ENCODE measurements at places on chromosomes 3 and 15.

DNA sequence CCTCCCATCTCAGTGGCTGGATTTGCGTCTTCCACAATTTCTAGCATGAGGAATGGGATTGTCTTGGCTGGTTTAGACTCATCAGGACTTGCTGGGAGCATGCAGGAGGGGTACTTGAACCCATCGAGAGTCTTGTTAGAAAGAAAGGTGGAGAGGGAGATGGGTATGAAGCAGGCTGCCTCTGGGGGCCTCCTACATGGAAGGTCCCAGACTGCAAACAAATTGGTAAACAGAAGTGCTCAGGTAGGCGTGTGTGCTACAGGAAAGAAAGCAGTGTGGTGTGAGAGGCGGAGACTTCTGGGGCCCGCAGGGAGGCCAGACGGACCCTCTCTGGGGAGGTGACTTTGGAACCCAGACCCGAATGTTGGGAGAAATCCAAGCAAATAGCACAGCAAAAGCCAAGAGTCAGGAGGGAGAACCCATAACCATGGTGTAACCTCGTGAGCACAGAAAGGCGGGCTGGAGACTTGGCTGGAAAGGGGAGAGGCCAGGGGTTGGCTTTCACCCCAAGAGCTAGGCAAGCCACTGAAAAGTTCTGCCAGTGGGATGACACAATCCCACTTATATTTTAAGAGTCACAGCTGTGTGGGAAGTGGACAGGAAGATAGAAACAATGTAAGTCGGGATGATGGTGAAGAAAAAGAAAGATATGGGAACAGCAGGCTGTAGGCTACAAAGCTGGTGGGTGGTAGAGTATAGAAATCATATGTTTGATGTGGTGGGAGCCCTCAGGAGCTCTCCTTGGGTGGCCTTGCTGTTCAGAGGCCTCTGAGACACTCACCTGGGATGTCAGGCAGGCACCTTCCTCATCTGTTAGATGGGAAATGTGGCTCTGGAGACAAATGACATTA is 130.1 kb upstream of the PRR20G start:
- DNase-seq, result no peak

DNA sequence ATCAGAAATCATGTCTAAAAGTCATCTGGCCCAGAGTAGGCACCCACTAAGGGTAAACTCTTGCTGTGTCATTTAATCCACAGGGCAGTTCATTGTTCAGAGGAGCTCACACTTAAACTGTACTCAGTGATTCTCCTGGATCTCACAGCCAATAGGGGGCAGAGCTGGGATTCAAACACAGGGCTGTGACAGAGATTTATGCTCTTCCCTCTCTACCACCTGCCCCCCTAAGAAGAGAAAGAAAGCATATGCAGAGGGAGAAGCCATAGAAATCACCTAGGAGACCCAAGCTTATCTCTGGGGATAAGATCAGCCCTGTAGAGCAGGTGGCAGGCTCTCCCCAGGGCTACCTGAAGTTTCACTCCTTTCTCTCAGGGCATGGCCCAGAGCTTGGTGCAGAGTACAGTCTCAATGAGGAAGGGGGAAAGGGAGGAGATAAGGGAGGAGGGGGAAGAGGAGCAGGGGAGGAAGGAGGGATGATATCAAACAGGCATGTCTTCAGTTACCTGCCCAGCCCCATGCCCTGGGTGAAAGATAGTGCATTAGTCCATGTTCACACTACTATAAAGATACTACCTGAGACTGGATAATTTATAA is 51.8 kb upstream of the ADPGK start:
- DNase-seq, result no peak

- peak; percentile 48 for DNase-seq
Observed at GRCh38 chr3:8416965-8417364, 84.7 kb upstream of the LMCD1 start.

DNA sequence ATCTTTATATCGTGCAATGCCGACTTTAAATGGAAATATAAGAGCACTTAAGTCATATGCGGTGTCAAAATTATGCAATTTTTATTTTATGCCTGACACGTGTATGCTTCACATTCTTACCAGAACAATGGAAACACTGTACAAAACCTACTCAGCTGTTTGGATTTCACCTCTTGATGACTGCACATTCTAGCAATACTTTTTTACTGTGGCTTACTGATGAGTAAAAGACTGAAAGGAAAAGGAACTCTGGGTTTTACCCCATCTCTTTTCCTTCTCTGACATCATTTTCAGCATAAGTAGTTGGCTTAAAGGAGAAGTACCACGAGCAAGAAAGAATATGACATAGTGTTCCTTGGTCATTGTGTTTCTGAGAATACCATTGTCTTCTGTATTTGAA is 142.8 kb downstream of the POLR2M start:
- no peak for DNase-seq

DNA sequence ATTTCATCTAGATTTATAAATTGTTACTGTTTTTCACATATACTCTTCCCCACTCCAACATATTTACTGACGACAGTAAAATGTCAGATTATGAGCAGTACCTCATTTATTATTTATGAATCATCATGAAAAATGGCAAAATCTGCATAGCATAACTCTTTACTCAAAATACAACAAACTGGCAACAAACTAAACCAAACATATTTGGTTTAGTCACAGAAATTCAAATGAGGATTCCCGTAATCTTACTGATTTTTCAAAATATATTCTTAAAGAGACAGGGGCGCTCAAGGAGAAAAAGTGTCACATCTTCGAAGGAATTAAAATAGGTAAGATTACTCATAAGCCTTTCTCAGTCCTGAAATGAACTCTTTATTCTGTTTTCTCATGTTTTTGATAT is 3.0 kb upstream of the GPR87 start:
- DNase-seq, result no peak

- DNase-seq, result no peak
Observed at GRCh38 chr3:143731776-143732175, 116.5 kb downstream of the SLC9A9 start.

DNA sequence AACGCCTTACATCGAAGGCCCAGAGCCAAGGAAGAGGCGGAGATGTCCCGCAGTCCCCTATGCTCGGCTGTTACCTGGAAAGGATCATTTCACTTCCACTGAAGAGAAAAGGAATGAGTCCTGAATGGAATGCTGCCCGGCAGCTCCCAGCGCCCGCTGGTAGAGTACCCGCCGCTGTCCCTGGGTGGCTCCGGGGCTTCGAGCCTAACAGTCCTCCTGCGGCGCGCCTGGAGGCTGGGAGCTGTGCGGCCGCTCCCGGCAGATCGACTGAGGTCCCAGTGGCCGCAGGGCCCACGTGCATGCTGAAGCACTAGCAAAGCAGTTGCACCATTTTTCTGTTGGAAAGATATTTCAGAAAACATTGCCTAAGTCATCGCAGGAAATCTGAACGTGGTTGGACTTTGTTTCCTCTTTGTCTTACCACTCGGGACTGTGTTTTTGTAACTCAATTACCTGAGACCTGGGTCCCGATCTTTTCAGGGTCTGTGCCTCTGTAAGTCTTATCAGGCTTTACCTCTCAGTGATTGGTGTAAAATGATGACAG is 984 bp downstream of the RNU6-1 start:
- peak; percentile 77 for DNase-seq

GRCh38 chr15:87713475-87713879 is 543.1 kb downstream of the NTRK3 start:
- DNase-seq, result no peak

- DNase-seq, result no peak
Observed at GRCh38 chr3:48595075-48595525, at the start of gene COL7A1. TSS of gene COL7A1 (minus strand) at chr3:48595329. CDS start at chr3:48595159, 170 bp downstream.

GRCh38 chr3:22729212-22729611 is 473.9 kb upstream of the UBE2E2 start:
- DNase-seq, result no peak

- no peak for DNase-seq
Observed at GRCh38 chr3:67245545-67245944, 247.4 kb downstream of the KBTBD8 start.

- peak; percentile 92 for DNase-seq
Observed at GRCh38 chr3:14418296-14419250, 16.2 kb downstream of the SLC6A6 start.

GRCh38 chr3:152346740-152347139 is 78.0 kb downstream of the MBNL1 start:
- DNase-seq, result no peak

DNA sequence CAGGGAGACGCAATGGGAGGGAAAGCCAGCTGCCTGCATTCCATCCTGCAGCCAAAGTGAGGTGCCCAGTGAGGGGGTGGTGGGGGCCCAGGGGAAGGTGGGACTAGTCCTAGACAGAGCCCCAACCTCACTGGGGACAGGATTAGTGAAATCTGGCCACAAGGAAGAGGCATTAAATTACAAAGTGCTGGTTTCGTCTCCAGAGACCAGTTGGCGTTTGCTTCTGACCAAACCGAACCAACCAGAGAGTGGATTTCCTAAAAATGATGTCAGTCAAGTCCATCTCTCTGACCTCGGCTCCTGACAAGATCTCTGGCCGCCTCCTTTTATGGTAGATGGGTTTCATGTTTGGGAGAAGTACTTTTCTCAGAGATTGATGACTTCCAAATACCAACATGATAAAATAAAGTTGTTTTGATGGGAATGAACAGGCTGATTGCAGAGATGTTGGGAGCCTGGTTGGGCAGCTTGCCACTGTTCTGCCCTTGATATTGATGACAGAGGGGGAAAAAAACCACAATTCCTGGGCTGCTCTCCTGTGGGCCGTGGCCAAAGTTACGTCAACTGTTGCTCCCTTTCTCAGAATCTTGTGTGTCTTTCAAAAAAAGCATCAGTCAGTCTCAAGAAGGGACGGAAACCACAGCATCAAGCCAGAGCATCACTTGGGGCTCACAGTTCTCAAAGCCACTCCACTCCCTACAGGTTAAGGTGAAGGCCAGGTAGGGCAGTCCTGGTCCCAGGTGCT is 24.6 kb downstream of the ITGA11 start:
- DNase-seq, result no peak

- DNase-seq, result no peak
Observed at GRCh38 chr3:3665546-3665945, 133.7 kb upstream of the LRRN1 start.

DNA sequence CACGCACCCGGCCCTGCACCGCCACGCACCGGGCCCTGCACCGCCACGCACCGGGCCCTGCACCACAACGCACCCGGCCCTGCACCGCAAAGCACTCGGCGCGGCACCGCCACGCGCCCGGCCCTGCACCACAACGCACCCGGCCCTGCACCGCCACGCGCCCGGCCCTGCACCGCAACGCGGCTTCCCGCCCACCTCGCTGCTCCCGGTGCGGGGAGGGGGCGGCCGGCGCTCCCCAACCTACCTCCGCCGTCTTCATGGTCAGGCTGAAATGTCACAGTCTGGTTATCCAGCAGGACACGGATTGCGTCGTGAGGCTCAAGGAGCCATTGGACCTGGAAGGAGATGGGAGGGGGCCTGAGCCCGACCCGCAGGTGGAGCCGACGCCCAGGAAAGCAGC is 41.8 kb downstream of the MUC20 start:
- no peak for DNase-seq

DNA sequence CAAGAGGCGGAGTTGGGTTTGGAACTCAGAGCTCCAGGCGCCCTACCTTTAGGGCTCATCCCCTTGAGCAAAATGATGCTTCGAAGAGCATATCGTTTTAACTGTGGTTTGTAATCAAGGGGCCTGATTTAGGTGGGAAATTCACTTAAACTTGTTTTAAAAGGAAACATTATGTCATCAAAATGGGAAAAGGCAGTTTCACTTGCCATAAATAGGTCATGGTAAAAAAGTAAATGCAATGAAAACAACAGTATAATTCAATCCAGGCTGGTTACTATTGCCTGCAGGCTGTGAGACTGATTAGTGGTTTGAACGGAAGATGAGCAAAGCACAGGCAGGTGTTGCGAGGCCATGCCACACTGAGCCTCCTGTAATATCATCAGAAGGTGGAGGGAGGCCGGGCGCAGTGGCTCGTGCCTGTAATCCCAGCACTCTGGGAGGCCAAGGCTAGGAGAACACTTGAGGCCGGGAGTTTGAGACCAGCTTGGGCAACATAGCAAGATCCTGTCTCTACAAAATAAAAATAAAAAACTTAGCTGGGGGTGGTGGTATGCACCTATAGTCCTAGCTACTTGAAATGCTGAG is 2.1 kb downstream of the HDAC11 start:
- no peak for DNase-seq

GRCh38 chr3:141469720-141470119 is 17.1 kb upstream of the RASA2 start:
- no peak for DNase-seq

DNA sequence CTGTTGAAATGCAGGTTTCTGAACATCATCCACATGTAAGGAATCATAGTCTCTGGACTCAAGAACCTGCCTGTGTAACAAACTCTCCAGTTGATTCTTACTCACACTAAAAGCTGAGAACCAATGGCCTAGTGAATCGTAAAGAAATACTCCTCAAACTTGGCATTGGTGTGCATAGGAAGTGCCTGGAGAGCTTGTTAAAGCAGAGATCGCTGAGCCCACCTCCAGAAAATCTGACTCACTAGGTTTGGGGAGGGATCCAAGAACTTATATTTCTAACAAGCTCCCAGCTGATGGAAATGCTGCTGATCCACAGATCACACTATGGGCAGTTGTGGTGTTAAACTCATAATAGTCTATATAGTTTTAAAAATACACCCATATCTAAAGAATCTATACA is 55.8 kb upstream of the LMCD1 start:
- DNase-seq, result no peak

DNA sequence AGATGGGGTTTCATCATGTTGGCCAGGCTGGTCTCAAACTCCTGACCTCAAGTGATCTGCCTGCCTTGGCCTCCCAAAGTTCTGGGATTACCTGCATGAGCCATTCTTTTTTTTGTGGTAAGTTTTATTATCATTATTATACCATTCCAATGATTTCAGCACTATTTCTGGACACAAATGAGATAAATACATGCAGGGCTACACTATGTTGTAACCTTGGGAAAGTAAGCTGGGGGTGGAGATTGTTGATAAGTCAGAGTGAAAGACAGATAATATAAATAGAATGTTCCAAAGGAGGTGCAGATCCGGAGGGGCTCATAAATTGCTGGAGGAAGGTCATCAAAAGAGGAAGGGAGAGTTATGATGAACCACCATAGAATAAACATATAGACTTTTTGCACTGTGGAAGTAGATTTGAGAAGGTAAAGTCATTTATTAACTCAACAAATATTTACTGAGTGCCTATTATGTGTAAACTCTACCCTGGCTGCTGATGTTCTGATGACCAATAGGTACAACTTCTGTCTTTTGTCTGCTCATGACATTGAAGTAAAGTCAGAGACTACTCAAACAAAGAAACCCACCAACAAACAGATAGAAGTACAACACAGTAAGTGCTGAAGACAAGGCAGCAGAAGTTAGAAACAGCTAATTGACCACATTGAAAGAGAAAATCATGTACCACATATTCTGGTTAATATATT is 478.9 kb upstream of the GOLIM4 start:
- DNase-seq, result no peak

- no peak for DNase-seq
Observed at GRCh38 chr3:124837730-124838186, 49.4 kb downstream of the ITGB5 start.

DNA sequence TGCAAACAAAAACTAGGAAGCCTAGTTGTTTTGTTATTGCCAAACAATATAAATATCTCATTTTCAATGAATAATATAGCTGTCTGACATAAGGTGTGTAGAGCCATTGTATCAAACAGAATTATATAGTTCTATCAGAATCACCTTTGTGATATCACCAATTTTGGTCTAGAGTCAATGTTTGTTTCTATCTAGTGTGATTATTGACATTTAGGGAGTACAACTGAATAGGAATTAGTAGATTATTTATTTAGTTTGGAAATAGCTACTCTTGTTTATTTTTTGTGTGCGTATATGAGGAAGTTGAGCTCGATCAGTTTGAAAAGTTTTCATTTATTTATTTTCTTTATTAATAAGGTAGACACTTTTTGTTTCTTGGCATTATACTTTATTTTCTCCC is 389.7 kb downstream of the NAALADL2 start:
- no peak for DNase-seq
